DMS79 treated with DMSO at 0.1 percent for 48 hours (cell line): ENCODE measurements at places on chromosomes 7 and 10.

GRCh38 chr7:98163704-98164494 lies 47.3 kb upstream of the BHLHA15 start:
- no peak for DNase-seq

DNA sequence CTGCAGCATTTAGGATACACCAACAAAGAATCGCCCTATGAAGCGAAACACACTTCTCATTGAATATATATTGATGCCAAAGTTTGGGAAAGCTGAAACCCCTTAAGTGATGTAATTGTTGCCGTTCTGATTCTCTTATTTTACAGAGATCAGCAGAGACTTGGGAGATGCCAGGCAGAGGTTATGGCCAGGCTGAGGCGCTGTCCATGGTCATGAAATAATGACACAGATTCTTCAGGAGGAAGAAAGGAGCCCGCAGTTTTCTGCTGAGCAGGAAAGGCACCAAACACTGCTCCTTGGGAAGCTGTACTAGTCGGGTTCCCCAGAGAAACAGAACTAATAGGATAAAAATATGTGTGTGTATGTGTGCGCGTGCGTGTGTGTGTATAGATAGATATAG lies 566.0 kb downstream of the CALN1 start:
- no peak for DNase-seq

GRCh38 chr10:97537186-97537869 lies 35.3 kb upstream of the ANKRD2 start:
- no peak for DNase-seq

GRCh38 chr7:75938921-75939320 lies 24.0 kb downstream of the POR start:
- DNase-seq: peak; percentile 74

DNA sequence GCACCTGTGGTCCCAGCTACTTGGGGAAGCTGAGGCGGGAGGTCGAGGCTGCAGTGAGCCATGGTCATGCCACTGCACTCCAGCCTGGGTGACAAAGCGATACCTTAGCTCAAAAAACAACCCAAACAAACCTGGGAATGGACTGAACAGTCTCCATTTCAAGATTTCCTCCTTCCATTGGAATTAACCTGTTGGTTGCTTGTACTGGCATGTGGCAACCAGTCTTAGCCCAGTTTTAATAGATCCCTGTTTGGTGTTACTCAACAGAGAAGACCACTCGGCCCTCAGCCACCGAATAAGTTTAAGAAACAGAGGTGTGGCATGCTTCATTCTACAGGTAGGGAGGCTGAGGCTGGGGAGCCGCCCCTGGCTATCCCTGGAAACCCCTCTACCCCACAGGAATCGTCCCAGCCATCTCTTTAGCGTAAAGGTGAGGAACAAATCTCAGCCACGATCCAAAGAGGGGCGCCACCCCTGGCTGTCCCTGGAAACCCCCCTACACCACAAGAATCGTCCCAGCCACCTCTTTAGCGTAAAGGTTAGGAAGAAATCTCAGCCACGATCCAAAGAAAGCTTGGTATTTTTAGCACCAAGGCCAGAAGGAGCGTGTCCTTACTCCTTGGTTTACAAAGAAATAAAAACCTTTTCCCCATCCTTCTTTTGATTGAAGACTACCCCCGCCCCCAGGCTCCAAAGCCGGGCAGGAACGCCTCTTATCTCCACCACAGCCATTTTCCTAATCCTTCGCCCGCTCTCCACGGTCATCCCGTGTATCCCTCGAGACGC lies 861 bp upstream of the TSPAN14 start:
- no peak for DNase-seq

DNA sequence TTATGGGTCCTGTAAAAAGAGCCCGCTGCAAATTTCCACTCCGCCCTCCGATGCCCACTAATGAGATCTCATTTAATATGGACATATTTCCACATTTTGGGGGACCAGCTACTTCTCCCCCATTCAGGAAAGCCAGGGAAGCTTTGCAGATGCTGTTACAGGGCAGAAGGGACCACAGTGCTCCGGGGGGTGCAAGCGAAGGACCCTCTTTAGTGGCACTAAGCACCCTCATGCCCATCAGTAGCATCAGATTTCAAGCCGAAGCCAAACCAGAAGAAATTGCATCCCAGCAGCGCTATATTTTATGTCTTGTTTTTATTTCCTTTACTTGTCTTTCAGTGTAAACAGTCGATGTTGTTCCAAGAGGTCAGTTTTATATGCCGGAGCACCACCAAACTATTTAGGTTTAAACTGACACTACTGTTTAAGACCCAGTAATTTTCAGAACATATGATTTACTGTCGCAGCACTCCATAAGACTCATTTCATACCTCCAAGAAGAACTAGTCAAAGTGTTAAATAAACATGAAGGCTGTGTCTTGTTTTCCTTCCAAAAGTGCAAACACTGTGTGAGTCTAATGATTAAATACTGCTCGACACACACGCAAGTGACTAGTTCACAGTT lies 122.2 kb upstream of the MGMT start:
- no peak for DNase-seq

DNA sequence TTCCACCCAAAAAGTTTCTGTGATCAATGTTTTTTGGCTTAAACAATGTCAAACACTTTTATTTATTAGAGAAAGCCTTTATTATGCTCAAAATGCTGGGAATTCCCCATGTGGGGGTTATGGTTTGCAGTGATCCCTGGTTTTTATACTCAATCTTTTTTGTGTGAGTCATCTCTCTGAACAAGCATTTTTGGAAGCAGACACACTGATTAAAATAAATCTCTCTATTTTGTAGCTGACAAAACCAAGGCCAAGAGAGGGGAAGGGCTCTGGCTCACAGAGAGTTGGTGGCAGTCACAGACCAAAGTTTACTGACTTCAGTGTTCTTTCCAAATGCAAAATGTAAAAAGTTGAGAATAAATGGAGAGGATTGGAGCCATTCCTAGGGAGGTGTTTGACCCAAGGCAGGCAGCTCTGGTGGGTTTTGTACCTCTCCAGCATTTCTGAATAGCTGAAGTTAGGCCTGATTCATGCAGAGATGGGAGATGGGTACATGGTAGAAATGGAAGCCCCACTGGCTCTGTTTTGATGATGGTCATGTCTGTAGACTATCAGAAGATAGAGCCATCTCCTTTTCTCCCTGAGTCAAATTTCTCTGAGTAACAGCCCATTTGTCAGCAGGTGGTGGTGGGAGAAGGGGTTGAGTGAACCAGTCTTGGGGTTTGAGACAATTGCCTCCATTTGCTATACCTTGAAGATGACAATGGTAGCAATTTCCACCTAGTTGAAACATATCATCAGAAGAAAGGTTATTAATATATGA lies 45.4 kb upstream of the NAMPT start:
- no peak for DNase-seq

DNA sequence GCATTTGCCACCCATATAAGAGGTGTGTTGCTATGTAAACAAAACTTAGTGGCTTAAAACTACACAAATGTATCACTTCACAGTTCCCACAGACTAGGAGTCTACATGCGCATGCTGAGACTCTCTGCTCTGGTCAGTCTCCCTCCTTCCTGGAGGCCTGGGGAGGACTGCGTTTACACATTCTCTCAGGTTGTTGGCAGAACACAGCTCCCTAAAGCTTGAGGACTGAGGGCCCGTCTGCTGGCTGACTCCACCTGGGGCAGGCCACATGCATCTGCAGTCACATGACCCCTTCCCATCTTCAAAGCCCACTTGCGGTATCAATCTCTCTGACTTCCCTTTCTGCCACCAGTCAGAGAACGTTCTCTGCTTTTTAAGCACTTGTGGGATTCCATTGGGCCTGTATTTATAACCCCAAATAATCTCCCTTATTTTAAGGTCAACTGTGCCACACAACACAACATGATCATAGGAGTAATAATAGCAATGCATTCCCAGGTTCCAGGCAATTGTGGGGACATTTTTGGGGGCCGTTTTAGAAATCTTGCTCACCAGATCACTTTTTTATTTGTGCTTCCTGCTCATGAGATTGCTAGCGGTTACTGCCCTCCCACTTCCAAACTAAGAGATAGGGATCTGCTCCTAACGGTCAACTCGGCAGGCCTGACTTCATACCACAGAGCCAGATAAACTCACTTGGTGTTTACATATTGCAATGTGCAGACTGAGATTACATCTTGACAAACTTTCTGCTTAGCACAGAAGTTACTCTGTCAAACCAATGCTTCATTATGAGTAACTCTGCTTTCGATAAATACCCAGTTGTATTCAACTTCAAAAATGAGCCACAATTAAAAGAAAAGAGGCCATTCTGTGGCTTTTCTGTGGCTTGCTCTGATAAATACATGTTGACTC lies 96.3 kb downstream of the ALOX5 start:
- no peak for DNase-seq

DNA sequence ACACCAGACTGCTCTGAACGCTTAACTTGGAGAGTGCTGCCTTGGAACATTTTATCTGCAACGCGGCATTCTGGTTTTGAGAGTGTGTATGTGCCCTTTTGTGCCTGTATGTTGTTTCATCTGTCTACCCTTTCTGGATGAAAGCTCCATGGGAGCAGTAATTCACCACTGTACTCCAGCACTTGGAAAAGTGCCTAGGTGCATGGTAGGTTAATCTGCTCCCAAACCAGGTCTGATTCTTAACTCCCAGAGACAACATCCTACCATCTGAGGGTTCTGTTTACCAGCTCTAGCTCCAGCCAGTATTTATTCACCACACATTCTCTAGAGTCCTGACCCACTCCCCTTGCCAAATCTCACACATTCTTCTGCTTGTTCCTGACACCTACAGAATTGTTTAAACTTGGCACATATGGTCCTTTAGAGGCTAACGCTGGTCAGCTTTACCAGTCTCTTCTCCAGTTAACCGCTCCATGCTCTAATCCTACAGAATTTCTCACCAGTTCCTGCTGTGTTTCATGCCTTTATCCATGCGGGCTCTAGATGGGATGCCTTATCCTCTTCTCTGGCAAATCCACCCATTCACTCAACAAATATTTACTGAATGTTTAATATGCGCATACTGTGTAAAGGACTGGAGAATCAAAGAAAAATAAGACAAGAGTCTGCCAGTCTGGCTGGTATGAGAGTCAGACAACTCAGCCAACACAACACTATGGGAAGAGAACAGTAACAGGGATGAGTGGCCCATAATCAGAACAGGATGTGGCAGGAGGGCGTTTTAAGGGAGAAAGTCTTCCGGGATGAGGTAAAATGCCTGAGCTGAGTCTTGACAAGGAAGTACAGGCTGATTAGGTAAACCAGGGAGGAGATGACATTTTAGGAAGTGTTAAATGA lies 46.3 kb downstream of the MTPN start:
- no peak for DNase-seq

DNA sequence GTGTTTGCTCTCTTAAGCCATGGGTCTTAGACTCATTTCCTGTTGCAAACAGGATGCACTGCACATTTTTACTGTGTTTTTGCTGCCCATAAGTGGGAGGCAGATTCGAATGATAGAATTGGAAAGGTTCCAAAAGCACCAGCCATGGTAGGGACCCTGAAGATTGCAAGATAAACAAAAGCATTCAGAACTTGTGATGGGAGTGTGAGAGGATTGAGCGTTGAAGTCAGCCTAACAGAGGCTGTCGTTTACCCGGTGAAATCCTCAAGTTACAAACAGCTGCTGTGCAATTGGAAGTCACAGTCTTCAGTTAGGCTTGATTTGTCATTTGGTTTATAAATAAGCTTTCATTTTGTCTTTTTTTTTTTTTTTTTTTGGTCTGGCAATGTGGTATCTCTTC lies 192.7 kb upstream of the MKI67 start:
- DNase-seq: peak; percentile 57

DNA sequence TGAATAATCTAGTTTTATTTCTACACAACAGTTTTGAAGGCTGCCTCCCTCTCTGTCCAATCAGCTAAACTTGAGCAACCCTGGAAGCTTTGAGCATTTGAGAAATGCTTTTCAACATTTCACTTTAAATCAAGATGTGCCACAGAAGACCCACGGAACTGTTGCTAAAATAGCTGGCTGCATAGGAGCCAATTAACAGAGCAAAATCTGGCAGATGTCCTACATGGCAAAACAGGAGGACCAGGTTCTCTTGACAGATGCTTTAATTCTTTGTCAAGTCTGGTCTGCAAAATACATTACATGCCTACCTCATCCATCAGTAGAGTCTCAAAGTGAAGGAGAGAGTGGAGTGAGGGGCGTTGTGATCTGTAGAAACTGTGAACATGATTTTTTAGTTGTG lies 185.9 kb downstream of the DPY19L1 start:
- DNase-seq: no peak

DNA sequence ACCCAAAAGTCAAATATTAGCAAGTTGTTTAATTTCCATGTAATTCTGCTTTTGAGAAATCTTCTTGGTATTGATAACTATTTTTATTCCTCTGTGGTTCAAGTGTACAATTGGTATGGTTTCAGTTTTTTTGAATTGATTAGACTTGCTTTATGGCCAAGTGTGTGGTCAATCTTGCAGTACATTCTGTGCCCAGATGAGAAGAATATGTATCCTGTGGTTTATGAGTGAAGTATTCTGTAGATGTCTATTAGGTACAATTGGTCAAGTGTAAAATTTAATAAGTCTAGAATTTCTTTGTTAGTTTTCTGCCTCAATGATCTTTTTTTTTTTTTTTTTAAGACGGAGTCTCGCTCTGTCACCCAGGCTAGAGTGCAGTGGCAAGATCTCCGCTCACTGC lies 36.6 kb upstream of the C7orf33 start:
- DNase-seq: no peak

DNA sequence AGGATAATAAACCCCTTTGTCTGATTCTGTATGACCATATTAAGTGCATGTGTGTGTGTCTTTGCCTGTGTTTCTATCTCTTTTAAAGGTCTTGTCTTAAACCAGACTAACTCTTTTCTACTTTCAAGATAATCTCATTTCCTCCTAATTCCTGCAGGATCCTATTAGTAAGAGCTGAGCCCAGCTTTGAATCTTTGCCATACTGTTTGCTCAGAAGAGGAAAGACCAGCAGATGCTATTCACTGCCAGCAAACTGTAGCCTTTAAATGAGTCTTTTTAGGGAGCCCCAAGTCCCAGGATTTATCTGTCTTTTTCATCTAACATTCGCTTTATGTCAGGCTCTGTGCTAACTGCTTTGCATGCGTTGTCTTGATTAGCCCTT lies 2.9 kb downstream of the GPR158 start:
- DNase-seq: no peak

DNA sequence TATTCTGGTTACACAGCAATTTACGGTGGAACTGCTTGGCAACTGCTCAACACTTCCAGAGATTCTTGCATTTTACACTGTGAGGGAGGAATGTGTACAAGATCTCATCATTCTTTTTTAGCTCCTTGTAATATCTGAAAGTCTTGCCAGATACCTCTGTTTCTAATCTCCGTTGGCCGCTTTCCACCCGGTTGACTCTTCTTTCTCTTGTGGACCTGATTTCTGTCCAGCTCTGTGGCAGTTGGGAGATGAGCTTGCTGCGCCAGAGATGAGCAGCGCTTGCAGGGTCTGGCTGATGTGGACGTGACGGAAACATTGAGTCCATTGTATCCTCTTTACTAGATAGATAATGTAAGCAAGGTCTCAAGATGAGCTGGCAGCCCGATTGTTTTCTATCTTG lies 27.6 kb downstream of the SPAG6 start:
- DNase-seq: no peak

GRCh38 chr7:66698652-66699205 lies 41.8 kb upstream of the RABGEF1 start:
- no peak for DNase-seq
